Lung microvascular endothelial cell (primary cell): ENCODE measurements at places on chromosomes 4 and X. TPM values are rescaled to one million over a fixed set of nuclear protein-coding genes. Genes with fewer than 3 reads are reported as not detected.

Gene SLC34A2
- not detected in 2 replicates for total RNA-seq

Gene P2RY4
- not detected in 2 replicates for total RNA-seq

Gene ARHGAP6
- total RNA-seq: under 0.01 and 0.22 TPM in 2 replicates

Gene SATL1
- total RNA-seq: under 0.01 TPM in 1 of 2 replicates, not detected in the other

Gene NAT8L
- total RNA-seq: under 0.01 TPM in 2 replicates

Gene CT45A10
- total RNA-seq: not detected in 2 replicates

Gene RNF175
- under 0.01 and 0.20 TPM in 2 replicates for total RNA-seq

Gene FAM114A1
- total RNA-seq: 56.9 and 70.8 TPM in 2 replicates

Gene BANK1
- total RNA-seq: under 0.01 TPM in 1 of 2 replicates, not detected in the other

Gene NAA11
- not detected in 2 replicates for total RNA-seq
